HT1080 (cell line): ENCODE measurements at places on chromosomes 7 and 10.

GRCh38 chr10:118403967-118404366 is 61.8 kb upstream of the FAM204A start:
- DNase-seq: no peak

DNA sequence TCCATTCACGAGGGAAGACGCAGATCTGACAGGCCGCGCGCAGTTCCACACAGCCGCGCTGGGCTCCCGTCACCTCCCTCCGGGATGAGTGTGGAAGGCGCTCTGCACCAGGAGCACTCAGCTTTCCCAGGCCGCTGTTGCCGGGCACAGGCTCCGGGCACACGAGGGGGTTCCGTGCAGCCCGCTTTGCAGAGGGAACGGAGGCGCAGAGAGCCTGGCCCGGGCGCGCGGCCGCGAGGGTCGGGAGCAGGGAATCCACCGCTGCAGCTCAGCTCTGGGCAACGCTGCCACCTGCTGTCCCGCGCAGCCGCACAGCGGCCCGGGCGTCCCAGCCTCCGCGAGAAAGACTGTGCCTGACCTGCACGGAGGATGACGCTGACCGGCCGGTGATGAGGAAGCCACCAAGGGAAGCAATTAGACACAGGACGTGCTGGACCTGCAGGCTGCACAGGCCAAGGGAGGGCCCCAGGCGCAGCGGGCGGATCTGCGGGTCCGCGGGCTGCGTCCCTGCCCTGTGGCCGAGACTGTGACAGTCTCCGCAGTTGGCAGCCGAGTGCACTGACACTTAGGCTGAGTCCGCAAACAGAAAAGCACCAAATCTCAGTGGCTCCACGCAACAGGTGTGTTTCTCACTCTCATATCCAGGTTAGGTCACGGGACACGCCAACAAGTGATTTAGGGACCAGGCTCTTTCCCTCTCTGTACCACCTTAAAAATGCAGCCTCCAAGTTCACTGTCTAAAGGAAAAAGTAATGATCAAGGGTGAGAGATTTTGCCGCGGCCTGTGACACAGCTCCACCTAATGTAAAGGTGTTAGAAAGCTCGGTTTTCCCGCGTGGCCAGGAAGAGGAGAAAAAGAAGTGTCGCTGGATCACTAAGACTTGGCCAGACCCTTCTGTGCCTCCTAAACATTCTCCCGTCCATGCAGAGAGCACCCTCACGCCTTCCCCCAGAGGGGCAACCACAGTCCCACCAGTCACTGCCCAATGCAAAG is 94.5 kb downstream of the SEC61G start:
- DNase-seq: peak; percentile 24

- no peak for DNase-seq
Observed at GRCh38 chr7:104978460-104978859, 35.5 kb upstream of the KMT2E start.

GRCh38 chr10:91589015-91589657 is 43.7 kb downstream of the PPP1R3C start:
- no peak for DNase-seq

- DNase-seq: no peak
Observed at GRCh38 chr7:87267239-87267900, 47.8 kb upstream of the TMEM243 start.

DNA sequence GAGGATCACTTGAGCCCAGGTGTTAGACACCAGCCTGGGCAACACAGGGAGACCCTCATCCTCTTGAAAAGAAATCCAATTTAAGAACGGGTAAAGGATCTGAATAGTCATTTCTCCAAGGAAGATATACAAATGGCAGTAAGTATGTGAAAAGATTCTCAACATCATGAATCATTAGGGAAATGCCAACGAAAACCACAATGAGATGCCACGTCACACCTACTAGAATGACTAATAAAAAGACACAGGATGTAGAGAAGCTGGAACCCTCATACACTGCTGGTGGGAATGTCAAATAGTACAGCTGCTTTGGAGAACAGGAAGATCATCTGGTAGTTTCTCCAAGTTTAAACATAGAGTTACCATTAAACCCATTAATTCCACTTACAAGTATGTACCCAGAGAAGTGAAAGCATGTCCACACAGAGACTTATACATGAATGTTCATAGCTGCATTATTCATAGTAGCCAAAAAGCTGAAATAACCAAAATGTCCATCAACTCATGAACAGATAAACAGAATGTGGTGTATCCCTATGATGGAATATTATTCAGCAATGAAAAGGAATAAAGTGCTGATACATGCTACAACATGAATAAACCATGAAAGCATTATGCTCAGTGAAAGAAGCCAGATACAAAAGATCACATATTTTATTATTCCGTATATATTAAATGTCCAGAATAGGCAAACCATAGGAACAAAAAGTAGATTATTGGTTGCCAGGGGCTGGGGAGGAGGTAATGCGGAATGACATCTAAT is 13.1 kb upstream of the ZMIZ2 start:
- peak; percentile 99 for DNase-seq
